IMR-90 (cell line): ENCODE measurements at places on chromosomes 4 and X. TPM values are rescaled to one million over a fixed set of nuclear protein-coding genes. Genes with fewer than 3 reads are reported as not detected.

GCNA gene
- total RNA-seq = 0.83 and 0.90 TPM in 2 replicates

TSPAN7 gene
- not detected in 2 replicates for total RNA-seq

KCNE5 gene
- 0.18 and 0.28 TPM in 2 replicates for total RNA-seq

VCX gene
- not detected in 2 replicates for total RNA-seq

GAB1 gene
- total RNA-seq = 8.9 and 12.0 TPM in 2 replicates

MAPK10 gene
- 6.4 and 6.5 TPM in 2 replicates for total RNA-seq

XAGE5 gene
- not detected in 2 replicates for total RNA-seq

GPR173 gene
- total RNA-seq = 0.90 and 1.1 TPM in 2 replicates

TRO gene
- 25.8 and 35.1 TPM in 2 replicates for total RNA-seq

AREG gene
- total RNA-seq = 0.18 and 0.28 TPM in 2 replicates

ZNF711 gene
- total RNA-seq = 2.3 and 3.9 TPM in 2 replicates

ARHGEF9 gene
- 9.7 and 11.8 TPM in 2 replicates for total RNA-seq

PGK1 gene
- total RNA-seq = 498 and 509 TPM in 2 replicates

FOXP3 gene
- total RNA-seq = not detected in 2 replicates

KIAA1210 gene
- total RNA-seq = not detected in 2 replicates

CACNA1F gene
- total RNA-seq = not detected in 2 replicates

GYG2 gene
- total RNA-seq = 9.2 and 13.1 TPM in 2 replicates

PCDH11X gene
- under 0.01 TPM in 1 of 2 replicates, not detected in the other for total RNA-seq

GLUD2 gene
- 1.4 and 1.6 TPM in 2 replicates for total RNA-seq

CENPE gene
- total RNA-seq = 14.5 and 34.2 TPM in 2 replicates

MAGEB17 gene
- total RNA-seq = under 0.01 TPM in 2 replicates

SHROOM4 gene
- total RNA-seq = 2.2 TPM in 2 replicates

SPP1 gene
- total RNA-seq = 0.18 and 0.28 TPM in 2 replicates
